ENCODE measurements at places on chromosomes 3 and 15. TPM values are rescaled to one million over a fixed set of nuclear protein-coding genes. Genes with fewer than 3 reads are reported as not detected.
A peak's percentile ranks its signal among the peaks of the same experiment; 100 is the strongest.

DNA sequence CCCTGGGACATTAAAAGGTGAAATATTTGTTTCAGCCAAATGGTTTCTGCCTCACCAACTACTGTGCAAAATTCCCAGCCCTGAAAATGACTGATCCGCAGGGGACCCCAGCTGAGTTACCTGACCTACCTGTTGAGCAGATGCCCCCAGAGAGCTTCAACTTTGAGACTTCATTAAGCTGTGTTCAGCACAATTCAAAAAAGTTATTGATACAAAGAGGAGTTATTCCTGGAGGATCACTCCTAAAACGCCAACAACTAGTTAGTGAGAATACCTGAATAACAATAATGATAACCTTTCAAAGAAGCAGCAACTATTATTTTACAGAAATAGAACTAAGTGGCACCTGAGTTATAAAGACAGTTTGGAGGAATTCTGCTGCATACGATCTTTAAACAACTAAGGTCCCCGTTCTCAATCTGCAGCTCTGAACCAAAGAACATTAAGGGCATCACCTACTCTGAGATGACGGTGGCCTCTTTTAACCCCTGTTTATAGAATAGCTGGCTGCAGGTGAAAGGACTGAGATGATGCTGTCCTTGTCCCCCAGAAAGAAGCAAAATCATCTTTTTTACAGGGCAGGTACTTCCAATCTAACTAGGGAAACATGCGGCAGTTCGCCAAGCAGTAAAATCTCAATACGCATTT is 659 bp downstream of the GADL1 start:
- no peak overlapping the region for H3K27ac ChIP-seq

DNA sequence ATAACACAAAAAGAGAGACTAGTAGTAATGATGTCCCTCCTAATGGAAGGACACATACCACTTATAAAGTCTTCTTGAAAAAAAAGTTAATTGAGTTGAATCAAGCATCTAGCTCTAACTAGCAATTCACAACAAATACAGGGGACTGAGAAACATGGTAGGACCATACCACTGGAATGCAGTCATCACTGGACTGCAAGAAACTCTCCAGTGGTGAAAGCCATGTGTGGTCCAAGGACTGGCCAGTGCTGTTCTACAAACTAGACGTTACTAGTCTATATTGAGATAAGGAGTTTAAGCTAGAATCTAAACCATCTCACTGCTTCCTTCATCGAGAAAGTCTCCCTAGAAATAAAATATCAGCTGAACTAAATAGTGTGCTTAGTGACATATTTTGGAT is 16.7 kb downstream of the FBN1 start:
- no peaks in the 10 kb centered on the region for H3K36me3 ChIP-seq
- H3K4me3 ChIP-seq: no peak overlapping the region
- H3K27ac ChIP-seq: no peak overlapping the region
- H3K4me1 ChIP-seq: peaks cover 9% of the 10 kb centered on the region

DNA sequence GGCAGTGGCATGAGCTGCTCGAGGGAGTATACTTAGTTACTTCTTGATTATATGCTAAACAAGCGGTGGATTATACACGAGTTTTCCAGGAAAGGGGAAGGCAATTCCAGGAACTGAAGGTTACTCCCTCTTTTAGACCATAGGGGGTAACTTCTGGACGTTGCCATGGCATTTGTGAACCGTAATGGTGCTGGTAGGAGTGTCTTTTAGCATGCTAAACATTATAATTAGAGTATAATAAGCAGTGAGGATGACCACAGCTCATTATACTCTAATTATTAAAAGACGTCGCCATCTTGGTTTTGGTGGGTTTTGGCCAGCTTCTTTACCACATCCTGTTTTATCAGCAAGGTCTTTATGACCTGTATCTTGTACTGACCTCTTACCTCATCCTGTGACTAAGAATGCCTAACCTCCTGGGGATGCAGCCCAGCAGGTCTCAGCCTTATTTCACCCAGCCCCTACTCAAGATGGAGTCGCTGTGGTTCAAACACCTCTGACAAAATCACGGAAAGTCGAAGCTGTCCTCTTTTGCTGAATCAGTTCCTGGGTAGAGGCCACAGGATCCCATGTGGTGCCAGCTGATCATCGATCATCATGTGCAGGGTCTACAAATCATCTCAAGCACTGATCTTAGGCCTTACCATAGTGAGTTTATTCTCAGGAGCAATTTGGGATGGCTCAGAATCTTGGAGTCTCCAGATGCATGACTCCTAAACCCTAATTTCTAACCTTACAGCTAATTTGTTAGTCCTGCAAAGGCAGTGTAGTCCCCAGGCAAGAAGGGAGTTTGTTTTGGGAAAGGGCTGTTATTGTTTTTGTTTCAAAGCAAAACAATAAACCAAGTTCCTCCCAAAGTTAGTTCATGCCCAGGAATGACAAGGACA is 149.1 kb downstream of the TJP1 start:
- no peaks in the 10 kb centered on the region for H3K36me3 ChIP-seq
- H3K4me3 ChIP-seq: no peak overlapping the region
- no peak overlapping the region for H3K27ac ChIP-seq

DNA sequence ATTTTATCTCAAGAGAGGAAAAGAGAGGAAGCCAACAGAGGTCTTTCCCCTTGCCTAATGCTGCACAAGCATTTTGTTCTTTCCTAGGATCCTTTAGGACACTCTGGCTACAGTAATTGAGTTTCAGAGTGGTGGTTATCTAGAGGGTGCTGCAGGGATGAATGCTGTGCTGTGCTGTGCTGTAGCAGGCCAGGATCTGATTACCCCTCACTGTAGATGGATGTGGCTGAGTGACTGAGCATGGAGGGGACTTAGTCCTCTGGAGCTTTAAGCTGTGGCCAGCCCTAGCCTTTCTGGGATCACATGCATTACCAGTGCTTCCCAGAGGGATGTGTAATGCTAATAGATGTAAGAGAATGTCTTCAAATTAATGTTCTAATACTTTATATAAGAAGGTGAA is 94.8 kb downstream of the SLC9A9 start:
- no peak for DNase-seq
- no peak overlapping the region for H3K4me3 ChIP-seq
- no peak overlapping the region for H3K27ac ChIP-seq
- no peaks in the 10 kb centered on the region for H3K27me3 ChIP-seq
- H3K36me3 ChIP-seq: no peaks in the 10 kb centered on the region
- peaks cover 17% of the 10 kb centered on the region for H3K4me1 ChIP-seq

- H3K27me3 ChIP-seq: no peaks in the 10 kb centered on the region
- H3K36me3 ChIP-seq: peaks cover 4% of the 10 kb centered on the region
- DNase-seq: peak; percentile 96
- peak within 1 kb of the TSS; percentile 92 for H3K27ac ChIP-seq
- H3K4me3 ChIP-seq: peak within 1 kb of the TSS; percentile 97
These were observed at the start of gene TRAIP for GRCh38 chr3:49856181-49857005. TSS of gene TRAIP (minus strand) at chr3:49856564. CDS start at chr3:49856453, 111 bp downstream.

GRCh38 chr3:133992381-133992780 is 37.3 kb downstream of the SLCO2A1 start:
- H3K27ac ChIP-seq: no peak overlapping the region
- no peaks in the 10 kb centered on the region for H3K4me1 ChIP-seq
- H3K36me3 ChIP-seq: no peaks in the 10 kb centered on the region
- peak; percentile 12 for DNase-seq
- no peak overlapping the region for H3K4me3 ChIP-seq

CCDC54 gene
- not detected for total RNA-seq

B3GALNT1 gene
- total RNA-seq: 9.3 TPM

RPL32 gene
- 1,893 TPM for total RNA-seq

GPR149 gene
- not detected for total RNA-seq

MBNL1 gene
- 398 TPM for total RNA-seq

PRRT3 gene
- 6.4 TPM for total RNA-seq
